HS-27A (cell line): ENCODE measurements at places on chromosomes 2 and 18.

DNA sequence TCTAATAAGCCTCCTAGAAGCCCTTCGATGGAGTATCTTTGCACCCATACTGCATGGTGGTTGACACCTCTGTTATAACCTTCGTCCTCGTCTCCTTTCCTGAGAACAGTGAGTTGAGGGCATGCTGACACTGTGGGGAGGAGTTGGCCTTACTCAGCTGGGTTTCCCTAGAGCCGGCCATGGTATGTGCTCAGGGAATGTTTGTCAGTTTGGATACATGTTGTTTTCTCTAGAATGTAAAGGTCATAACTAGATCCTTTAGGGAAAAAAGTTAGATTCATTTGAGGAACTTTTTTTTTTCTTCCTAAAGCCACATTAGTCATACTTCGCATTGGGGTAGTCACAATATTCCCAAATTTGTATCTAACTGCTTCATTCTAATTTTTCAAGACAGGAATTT, 106.0 kb upstream of the FOSL2 start:
- DNase-seq = no peak

GRCh38 chr18:1993866-1994265, 577.4 kb downstream of the METTL4 start:
- DNase-seq = no peak

DNA sequence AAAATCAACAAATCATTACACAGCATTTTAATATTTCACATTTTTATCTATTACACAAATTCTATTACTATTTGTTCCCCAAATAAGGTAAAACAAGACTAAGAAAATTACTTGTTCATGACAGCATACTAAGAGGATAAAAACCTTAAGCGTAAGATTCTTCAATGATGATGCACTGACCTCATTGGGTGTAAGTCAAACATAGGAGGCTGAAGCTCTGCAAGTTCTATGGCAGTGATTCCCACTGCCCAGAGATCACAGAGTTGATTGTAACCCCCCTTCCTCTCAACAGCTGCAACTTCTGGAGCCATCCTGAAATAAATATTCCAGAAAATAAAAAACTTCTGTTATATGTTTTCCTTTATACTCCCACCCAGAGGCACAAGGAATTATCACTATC, 82.2 kb upstream of the CDKL4 start:
- peak; percentile 3 for DNase-seq

GRCh38 chr18:23106575-23106974, 28.7 kb upstream of the CABLES1 start:
- peak; percentile 92 for DNase-seq

GRCh38 chr18:44793685-44794084, 113.0 kb downstream of the SETBP1 start:
- DNase-seq = no peak

GRCh38 chr2:162159446-162159845, 7.4 kb upstream of the GCG start:
- no peak for DNase-seq
